ENCODE measurements at places on chromosomes 1 and 21.

- no peak for DNase-seq
These were observed 953 bp downstream of the PTPRU start for GRCh38 chr1:29237129-29237821.

GRCh38 chr1:205351984-205352713, 4.6 kb downstream of the KLHDC8A start:
- DNase-seq, result no peak

GRCh38 chr1:62025154-62025553, 169.5 kb upstream of the L1TD1 start:
- no peak for DNase-seq

- no peak for DNase-seq
These were observed 42.1 kb downstream of the KIF1B start for GRCh38 chr1:10252508-10252907.

DNA sequence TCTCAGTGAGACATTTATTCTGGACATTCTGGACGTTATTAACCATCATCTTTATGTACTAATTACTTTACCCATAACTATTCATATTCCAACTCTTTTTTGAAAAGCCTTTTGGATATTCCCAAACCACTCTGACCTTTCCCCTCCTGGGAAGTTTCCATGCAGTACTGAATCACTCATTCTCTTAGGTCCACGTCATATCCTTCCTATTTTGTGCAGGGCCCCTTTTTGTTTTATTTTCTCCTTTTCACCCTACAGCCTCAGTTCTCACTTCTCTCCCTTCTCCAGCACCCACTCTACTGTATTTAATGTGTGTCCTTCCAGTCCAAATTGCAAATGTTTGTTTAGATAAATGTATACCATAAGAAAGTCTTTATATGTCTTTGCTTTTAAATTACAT, 16.4 kb upstream of the ATP1A1 start:
- DNase-seq, result no peak

- DNase-seq, result no peak
These were observed 1456.1 kb downstream of the BRINP3 start for GRCh38 chr1:189021577-189021976.

GRCh38 chr21:41169701-41170100, 1.7 kb downstream of the BACE2 start:
- DNase-seq, result no peak

DNA sequence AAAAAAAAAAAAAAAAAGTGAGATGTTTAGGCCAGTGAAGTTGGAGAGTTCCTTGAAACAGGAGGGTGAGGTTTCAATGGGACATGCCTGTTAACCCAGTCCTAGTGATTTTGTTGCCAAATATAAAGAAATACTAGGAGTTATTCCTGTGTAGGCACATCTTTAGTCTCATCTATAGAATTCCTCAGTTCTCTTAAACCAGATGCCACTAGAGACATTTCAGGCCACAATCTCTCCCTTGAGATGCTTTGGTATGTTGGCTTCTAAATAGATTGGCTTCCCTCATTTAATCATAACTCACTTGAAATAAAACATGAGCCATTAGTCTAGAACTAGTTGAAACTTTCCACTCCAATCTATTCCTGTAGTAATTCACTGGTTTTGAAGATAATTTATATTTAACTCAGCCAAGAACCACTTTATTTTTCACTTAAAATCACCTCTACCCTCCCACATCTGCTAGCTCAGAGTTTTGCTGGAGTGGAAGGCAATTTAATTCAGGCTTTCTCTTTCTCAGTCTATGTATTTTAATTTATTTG, 29.8 kb downstream of the GPR137B start:
- DNase-seq, result no peak

DNA sequence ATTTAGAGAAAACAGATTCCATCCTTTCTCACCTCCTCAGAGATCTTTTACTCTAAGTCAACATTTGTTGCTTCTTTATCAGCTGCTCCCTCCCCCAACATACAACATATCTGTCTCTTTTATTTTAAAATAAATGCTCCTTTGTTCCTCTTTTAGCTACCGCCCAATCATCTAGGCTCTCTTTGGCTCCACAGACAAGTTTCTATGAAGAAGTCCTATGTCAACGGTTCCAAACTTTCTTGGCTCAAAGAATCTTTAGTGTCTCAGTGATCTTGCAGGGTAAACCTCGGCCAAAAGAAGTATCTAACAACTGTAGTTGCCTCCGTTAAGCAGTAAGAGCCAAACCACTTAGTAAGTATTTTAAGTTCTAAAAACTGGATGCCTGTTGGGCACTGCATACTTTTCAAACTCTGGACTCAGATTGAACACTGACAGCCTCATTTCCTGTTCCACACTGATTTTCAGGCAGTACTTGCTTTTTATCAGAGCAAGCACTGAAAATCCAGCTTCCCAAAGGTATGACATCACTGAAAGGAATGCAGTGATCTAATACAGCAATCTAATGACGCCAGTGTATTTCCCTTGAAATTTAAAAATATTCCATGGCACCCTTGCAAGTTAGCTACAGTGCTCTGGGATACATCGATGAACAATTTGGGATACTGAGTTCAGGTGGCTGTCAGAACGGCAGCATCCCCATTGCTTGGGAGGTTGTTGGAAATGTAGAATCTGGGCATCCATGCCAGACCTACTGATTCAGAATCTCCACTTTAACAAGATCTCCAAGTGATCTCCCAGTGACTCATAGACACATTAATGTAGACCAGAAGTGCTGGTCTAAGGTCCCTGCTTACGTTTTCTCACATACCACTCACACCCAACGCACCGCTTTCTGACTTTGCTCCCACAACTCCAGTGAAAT, 26.8 kb downstream of the EGLN1 start:
- DNase-seq, result no peak

GRCh38 chr1:52189898-52190480, 48.1 kb downstream of the ZFYVE9 start:
- DNase-seq, result no peak

DNA sequence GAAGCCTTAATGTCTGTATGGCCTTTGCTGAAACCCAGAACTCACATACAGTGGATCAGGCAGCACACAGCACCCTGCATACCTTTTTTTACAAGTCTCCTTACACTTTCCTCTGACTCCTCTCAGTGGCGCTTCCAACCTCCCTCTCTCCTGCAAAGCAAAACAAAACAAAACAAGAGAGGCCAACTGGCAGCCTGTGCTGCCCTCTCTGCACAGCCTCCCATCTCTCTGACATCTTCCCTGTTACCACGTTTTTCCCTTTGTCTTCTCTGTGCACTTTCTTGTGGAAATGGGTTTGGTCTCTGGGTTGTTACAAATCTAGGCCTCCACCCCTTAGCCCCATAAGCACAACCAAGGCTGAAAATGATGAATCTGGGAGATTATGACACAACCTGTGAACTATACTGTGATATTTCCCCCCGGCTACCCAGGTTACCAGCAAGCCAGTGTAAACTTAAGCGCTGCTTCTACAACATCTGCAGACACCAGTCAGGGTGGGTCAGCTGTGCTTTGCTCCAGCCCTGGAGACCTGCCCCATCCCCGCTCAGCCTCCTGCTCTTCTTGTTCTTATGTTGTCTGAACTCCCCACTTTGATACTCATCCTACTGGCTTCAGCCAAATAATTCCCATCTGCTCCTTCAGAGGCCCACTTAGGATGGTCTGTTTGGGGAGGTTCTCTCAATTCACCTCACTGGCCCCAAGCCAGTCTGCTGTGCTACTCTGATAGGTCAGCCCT, 54.9 kb upstream of the FMOD start:
- DNase-seq, result no peak

- no peak for DNase-seq
These were observed 46.1 kb upstream of the SYT2 start for GRCh38 chr1:202756391-202756790.

DNA sequence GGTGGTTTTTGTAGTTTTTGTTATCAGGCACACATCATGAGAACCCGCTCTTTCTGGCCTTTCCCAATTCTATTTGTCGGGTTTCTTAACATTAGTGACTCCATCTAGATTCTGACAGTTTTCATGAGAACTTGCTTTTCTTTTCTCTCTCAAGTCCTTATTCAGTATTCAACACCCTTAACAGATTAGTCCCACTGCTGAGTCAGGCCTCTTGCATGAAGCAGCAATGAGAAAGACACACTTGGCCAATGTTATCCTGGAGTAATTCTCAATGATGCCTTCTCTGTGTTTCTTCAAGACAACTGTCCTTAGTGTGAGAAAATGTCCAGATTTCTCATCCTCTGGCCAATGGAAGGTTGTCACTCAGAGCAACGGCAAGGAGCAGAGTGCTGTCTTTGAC, 11.3 kb downstream of the FMO2 start:
- DNase-seq, result no peak

DNA sequence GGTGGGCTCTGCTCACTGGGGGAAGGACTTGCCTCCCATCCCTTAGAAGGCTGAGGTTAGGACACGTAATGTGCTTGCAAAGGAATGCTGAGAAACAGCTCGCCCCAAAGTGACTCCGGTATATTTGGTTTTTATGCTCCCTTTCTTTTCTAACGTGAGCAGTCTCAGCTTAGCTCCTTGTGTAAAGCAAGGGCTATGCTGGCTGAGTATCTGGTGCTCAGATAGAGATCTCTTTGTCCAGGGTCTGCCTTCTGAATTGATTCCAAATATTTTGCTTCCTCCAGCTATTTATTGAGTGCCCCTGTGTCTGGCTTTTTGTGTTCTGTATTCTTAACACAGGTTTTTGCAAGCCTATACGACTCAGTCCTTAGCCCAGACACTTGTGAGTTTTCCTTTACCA, 94.5 kb upstream of the ARTN start:
- no peak for DNase-seq

- DNase-seq, result no peak
These were observed 132.7 kb upstream of the SERTAD4 start for GRCh38 chr1:210099921-210100320.

GRCh38 chr1:88655685-88656299, 28.3 kb upstream of the PKN2 start:
- DNase-seq, result no peak

DNA sequence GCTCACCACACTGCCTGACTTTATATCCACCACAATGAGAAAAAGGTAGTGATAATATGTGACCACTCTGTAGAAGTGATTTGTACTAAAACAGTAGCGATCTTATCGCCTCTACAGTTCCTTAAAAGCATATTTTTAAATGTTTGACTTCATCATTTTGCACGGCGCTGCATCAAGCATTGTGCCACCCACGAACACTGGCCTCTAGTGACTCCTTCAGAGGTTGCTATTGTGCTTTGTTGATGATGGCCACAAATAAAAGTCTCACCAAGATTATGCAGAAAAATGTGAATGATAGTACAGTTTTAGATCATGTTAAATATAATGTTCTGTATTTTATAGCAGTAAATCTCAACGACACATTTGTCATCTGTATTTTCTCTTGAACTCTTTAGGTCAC, 186.5 kb upstream of the NCAM2 start:
- no peak for DNase-seq

GRCh38 chr1:226599636-226600238, 51.2 kb downstream of the STUM start:
- DNase-seq, result no peak

DNA sequence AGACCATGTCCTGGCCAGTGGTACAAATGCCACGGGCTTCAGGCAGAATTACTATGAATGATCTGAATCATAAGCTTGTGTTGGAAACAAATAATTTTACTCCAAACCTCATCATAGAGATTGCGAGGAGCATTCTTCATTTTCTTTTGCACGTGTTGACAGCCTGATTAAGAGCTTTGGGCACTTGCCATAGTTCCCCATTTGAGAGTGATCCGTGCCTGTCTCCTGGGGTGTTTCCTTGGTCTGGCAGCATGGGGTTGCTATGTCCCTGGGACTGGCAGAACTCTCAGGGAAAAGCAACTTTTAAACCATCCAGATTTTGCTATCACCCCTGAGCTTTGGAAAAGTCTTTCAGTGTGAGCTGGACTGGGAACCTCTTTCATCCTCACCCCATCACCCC, 54.3 kb upstream of the KCNJ6 start:
- DNase-seq, result no peak

DNA sequence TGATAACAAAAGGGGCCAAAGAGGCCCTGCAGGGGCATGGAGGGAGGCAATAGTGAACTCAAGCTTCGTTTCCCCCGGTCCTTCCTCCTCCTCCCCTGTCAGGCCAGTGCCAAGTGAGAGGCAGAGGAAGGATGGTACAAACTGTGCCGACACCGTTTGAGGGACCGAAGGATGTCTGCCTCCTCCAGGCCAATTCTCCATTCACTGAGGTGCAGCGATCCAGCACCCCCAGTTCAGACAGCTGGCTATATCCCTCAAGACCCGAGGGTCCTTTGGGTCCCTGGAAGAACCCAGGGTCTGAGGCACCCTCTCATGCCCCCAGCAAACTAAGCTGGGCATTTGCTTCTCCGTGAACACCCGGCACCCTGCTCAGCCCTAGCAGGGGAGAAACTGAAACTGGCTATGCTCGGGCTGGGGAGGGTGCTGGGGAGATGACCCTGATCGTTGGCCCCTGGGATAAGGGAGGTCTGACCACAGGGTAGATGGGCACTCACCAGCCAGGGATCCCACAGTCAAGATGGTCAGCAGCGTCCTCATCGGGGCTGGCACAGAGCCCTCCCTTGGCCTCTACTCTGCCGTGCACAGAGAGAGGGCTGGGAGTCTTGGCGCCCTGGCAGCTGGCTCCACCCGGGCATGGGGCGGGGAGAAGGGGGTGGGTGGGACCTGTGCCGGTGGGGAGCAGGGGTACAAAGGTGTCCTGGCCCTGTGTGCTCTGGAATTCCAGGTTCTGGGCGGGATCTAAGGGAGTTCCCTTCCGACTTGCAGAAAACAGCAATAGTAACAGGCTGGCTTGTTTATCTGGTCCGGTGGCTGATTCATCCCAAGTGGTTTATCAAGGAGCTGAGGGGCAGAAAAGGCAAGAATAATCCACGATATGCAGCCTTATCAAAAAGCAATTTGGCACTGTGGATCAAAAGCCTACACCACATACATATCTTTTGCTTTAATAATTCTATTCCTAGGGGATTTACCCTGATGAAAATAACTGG, at the start of gene IL22RA1:
IL22RA1 (minus strand) TSS at position 595 of the 989 bp plus-strand sequence; CDS start at position 537, 58 bp downstream.
- DNase-seq, result no peak

GRCh38 chr1:91402023-91402422, 2.6 kb downstream of the HFM1 start:
- peak; percentile 65 for DNase-seq

GRCh38 chr1:145918992-145919939, 749 bp upstream of the PEX11B start:
- DNase-seq, result no peak

DNA sequence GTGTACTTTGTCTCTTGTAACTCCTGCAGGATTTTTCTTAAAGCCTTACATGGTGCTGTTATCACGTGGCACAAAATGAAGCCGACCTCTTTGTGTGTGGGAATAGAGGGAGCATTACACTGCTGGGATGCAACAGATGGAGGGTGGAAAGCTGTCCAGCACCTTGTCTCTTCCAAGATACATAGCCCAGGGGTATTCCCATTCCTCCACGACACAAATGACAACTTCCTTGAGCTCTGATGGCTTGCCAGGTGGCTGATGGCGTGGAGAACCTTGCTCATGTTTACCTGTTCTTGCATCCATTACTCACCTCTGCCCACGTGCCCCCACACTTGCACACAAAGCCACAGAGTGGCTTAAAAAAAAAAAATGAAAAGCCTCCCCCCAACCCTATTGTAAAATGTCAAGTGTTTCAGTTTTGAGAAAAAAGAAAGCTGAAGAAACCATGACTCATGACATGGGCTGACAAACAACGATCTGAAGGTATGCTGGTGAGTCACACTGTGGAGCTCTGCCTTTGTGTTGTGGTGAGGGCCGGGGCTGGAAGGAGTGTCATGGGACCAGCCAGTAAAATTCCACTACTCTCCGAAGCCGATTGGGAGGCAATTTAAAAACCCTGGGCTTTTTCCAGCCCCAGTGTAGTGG, 32.0 kb upstream of the ATP5PO start:
- peak; percentile 92 for DNase-seq

Data from NCI-H2029 treated with DMSO at 0.1 percent for 48 hours (cell line).